ENCODE measurements at places on chromosomes 1 and 21.

DNA sequence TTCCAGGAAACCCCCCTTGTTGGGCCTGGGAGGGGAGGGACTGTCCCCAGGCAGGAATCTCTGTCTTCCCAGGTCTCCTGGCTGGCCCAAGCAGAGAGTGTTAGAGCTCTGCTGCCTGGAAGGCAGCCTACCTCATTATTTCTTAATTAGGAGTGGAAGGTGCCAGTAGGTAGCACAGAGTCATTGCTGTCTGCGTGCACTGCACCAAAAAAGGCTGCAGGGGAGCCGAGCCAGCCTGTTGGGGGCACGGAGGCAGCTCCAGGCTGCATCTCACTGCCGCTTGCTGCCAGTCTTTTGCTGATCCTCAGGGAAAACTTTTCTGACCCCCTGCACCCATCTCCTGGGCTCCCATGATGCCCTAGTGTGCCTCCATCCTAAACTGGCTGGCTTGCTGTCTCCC lies 58.1 kb downstream of the LRRN2 start:
- H3K36me3 ChIP-seq = no peaks in the 10 kb centered on the region
- no peak for DNase-seq
- H3K4me1 ChIP-seq = peaks cover 5% of the 10 kb centered on the region
- peaks cover 16% of the 10 kb centered on the region for H3K27me3 ChIP-seq

DNA sequence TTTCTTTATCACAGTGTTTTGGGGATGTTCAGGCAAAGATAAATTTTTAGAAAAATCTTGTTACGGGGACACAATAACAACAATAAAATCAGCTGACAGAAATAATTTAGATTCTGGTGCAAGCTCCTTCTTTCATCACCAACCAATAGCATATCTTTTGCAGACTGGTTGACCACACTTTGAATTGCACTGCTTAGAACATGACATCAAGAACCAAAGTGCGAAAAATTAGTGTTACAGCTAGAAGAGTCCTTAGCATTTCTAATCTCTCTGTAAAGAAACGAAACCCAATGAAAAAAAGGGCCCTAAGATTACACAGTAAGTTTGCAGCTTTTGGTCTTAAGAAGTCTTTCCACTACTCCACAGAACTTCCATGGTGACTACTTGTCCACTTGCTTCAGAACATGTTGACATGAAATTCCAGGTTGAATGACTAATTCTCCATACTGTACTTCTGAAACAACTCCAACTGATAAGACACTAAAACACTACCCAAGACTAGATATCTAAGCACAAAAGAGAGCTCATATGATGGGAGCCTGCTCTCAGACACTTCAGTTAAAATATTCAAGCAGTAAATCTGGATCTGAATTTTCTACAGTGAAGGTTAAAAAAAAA lies 31.3 kb downstream of the XKR8 start:
- H3K27ac ChIP-seq = no peak overlapping the region
- no peak overlapping the region for H3K4me3 ChIP-seq
- H3K36me3 ChIP-seq = peaks cover 75% of the 10 kb centered on the region
- peak; percentile 15 for DNase-seq
- no peaks in the 10 kb centered on the region for H3K27me3 ChIP-seq
- no peaks in the 10 kb centered on the region for H3K4me1 ChIP-seq

DNA sequence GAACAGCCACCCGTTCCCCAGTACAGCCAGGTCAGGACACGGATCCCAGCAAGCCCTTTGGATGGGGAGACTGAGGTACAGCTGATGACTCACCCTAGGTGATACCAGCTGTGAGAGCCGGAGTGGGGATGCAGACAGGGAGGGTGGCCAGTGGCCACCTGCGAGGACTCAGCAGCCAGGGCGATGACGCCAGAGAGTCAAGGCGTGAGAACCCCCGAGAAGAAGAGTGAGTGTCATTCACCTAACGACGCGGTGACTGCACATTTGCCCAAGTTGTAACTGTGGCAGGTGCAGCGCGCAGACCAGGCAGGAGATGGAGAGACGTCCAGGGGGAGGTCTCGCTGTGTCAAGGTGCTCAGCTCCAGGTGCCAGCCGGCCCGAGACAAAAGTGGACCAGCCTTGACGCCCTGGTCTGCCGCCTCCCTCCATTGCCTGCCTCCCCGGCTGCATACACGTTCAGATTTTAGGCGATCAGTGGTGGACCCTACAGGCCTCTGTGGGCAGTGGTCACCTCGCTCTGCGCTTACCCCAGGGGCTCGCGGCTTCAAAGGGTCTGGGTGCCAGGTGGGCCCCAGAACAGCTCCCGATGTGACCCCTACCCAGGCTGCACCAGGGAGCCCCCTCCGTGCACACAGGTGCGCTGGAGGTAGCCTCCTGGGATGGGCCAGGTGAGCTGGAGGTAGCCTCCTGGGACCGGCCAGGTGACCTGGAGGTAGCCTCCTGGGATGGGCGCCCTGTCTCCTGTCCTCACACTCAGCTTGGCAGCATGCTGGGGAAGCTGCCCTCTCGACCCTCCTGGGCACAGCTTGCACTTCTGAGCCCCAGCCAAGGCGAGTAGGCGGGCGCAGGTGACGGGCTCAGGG lies 11.9 kb downstream of the LRRC3 start:
- H3K27ac ChIP-seq = no peak overlapping the region
- no peak overlapping the region for H3K4me3 ChIP-seq
- no peak for DNase-seq
- H3K4me1 ChIP-seq = no peaks in the 10 kb centered on the region

GRCh38 chr1:19287436-19288185 lies 959 bp downstream of the AKR7A3 start:
- H3K4me1 ChIP-seq = peaks cover 8% of the 10 kb centered on the region
- peaks cover 25% of the 10 kb centered on the region for H3K36me3 ChIP-seq
- DNase-seq = no peak
- H3K27ac ChIP-seq = no peak overlapping the region
- H3K4me3 ChIP-seq = no peak overlapping the region
- H3K27me3 ChIP-seq = no peaks in the 10 kb centered on the region

GRCh38 chr1:95542936-95543335 lies 308.9 kb downstream of the RWDD3 start:
- no peaks in the 10 kb centered on the region for H3K27me3 ChIP-seq
- H3K27ac ChIP-seq = no peak overlapping the region
- no peaks in the 10 kb centered on the region for H3K4me1 ChIP-seq
- no peaks in the 10 kb centered on the region for H3K36me3 ChIP-seq
- DNase-seq = no peak
- H3K4me3 ChIP-seq = no peak overlapping the region

- H3K27me3 ChIP-seq = no peaks in the 10 kb centered on the region
- peak; percentile 15 for DNase-seq
- peaks cover 2% of the 10 kb centered on the region for H3K4me1 ChIP-seq
- peak overlapping the region; percentile 36 for H3K27ac ChIP-seq
- H3K4me3 ChIP-seq = no peak overlapping the region
- peaks cover 4% of the 10 kb centered on the region for H3K36me3 ChIP-seq
These were observed 77.7 kb downstream of the CC2D1B start for GRCh38 chr1:52288286-52288685.

DNA sequence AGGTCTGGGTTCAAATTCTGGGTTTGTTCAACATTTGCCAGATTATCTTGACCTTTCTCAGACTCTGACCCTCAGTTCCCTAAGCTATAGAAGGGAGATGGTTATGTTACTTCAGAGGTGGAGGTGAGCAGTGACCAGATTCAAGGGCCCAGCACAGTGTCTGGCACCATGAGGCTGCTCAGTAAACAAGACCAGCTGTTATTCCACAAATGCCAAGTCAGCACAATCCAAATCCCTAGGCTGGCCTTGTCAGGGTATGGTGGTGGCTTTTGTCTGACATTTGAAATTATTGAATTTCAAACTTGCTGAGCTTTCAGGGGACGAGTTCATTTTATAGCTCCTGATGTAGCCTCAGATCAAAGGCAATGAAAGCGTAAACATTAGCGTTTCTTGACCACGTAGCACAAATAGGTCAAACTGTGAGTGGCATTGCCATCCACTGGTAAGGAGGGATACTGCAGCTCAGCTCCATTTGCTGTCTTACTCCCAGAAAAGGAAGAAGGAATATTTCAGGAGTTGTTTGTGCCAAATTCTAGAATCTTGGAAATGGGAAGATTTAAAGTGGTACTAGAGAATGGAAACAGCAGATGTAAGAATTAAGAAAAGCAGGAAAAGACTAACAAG lies 94.3 kb upstream of the EDN2 start:
- DNase-seq = peak; percentile 43
- H3K27me3 ChIP-seq = no peaks in the 10 kb centered on the region
- H3K36me3 ChIP-seq = peaks cover 3% of the 10 kb centered on the region
- H3K4me3 ChIP-seq = no peak overlapping the region
- H3K27ac ChIP-seq = no peak overlapping the region

DNA sequence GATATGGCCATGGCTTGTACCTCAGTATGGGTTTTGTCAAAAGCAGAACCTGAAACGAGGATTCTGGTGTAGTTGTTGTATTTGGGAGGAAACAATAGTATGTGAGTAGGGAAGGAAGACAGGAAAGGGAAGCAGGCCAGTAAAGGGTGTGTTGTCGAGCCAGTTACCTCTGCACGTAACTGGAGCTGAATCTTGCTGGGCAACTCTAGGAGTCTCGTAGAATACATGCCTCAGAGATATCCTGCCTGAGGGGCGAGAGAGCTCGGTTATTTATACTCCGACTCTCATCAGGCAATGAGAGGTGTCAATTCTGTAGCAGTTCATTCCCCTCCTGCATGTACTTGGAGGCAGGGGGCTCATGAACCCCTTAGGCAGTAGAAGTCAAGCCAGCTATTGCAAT lies 45.9 kb upstream of the KIF26B start:
- H3K27me3 ChIP-seq = no peaks in the 10 kb centered on the region
- no peak overlapping the region for H3K27ac ChIP-seq
- peaks cover 5% of the 10 kb centered on the region for H3K4me1 ChIP-seq
- no peaks in the 10 kb centered on the region for H3K36me3 ChIP-seq
- DNase-seq = no peak
- H3K4me3 ChIP-seq = no peak overlapping the region

- DNase-seq = no peak
- H3K27ac ChIP-seq = no peak overlapping the region
- no peak overlapping the region for H3K4me3 ChIP-seq
- no peaks in the 10 kb centered on the region for H3K36me3 ChIP-seq
- no peaks in the 10 kb centered on the region for H3K4me1 ChIP-seq
- peaks cover 67% of the 10 kb centered on the region for H3K27me3 ChIP-seq
These were observed 1.4 kb downstream of the ITGB2 start for GRCh38 chr21:44919111-44919912.

DNA sequence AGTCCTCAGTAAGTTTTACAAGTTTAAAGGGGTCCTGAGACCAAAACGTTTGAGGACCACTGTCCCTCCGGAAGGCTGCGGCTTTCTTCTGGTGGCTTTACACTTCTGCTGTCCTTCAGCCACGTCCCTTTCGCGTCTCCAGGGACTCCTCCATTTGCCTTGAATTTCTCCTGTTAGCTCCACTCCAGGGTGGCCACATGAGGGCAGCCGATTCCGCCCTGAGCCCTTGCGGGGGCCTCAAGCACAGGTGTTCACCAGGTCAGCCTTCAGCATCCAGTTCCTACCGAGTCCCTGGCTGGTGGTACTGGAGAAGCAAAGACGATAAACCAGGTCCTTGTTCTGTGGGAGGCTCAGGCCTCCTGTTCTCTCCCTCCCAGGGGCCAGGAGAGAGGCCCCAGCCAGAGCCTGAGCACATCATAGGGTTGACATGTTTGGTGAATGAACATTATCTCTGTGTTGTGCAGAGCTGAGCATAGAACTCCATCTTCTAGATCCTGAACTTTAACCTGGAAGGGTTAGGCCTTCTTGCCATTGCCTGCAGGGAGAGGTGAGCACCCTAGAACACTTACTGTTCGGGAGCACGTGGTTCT lies 27.4 kb upstream of the COQ8A start:
- peaks cover 7% of the 10 kb centered on the region for H3K36me3 ChIP-seq
- DNase-seq = peak; percentile 18
- H3K27me3 ChIP-seq = no peaks in the 10 kb centered on the region

All from mesenchymal stem cell (in vitro differentiated cells and primary cell).